Fibroblast of skin of right quadriceps (primary cell): ENCODE measurements at places on chromosomes 4 and X.

GRCh38 chr4:108163351-108163750 lies 5.4 kb downstream of the LEF1 start:
- no peak for DNase-seq

DNA sequence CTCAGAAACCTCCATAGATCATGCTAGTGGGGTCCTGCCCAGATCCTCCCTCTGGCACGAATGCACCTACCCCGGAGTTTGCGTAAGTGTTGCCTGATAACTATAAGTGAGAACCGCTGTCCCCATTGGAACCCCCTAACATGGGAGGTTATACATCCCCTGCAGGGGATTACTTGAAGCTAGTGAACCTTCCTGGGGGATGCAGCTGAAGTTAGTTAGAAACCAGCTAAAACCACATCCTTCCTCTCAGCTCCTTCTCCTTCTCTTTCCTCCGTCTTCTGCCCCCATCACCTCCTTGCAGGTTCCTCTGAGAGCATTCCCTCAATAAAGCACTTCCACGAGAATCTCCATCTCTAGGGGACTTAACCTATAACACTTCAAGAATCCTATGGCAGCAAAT lies 95.0 kb downstream of the ZNF827 start:
- DNase-seq = no peak

DNA sequence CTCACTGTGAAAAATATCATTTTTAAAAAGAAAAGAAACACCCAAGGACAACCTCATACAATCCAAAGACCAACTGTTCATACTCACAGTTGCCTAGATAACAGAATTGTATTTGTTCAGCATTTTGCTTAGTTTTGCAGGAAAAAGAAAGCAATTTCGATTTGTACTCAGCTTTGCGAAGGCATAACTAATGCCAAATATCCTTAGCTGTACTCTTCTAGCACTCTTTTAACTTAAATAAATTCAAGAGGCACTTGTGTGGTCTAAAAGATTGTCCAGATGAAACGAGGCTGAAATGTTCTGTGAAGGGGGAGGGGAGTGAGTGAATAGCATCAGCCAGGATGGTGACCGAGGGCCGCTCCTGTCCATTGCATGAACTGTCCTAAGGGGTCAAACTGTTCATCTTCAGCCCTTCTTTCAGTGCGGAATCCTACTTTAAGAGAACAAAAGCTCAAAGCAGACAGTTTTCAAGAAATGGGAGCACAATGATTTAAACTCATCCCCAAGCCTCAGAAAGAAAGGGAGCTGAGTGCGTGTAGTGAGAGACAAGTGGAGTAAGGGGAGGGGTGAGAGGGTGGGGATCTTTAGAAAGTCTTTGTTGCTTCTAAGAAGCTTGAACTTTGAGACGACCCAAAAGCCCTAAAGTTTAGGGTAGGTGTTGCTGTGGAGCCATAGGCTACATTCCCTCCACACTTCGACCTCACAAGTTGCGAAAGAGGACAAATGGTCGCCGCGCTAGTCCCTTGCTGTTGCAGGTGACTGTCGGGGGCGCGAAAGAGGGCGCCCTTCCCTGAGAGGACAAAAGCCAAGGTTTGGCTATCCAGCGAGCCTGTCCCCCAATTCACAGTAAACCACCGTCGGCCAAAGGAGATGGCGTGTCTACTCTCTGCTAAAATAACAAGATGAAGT lies 4.0 kb upstream of the NEUROG2 start:
- DNase-seq = no peak

GRCh38 chr4:86043755-86044592 lies 315.9 kb downstream of the MAPK10 start:
- DNase-seq = peak; percentile 67
